ENCODE measurements at places on chromosomes 4 and X. TPM values are rescaled to one million over a fixed set of nuclear protein-coding genes. Genes with fewer than 3 reads are reported as not detected.

The PTCHD1 gene
- 0.09 TPM for polyA plus RNA-seq

- no peak for DNase-seq
- H3K27me3 ChIP-seq = no peaks in the 10 kb centered on the region
- no peaks in the 10 kb centered on the region for H3K36me3 ChIP-seq
- H3K4me1 ChIP-seq = no peaks in the 10 kb centered on the region
- no peak overlapping the region for H3K4me3 ChIP-seq
- H3K27ac ChIP-seq = no peak overlapping the region
Observed at GRCh38 chr4:186058253-186058979, 10.5 kb upstream of the TLR3 start.

- peaks cover 19% of the 10 kb centered on the region for H3K27me3 ChIP-seq
- no peaks in the 10 kb centered on the region for H3K36me3 ChIP-seq
- no peak for DNase-seq
- H3K27ac ChIP-seq = no peak overlapping the region
- no peak overlapping the region for H3K4me3 ChIP-seq
- no peaks in the 10 kb centered on the region for H3K4me1 ChIP-seq
Observed at GRCh38 chrX:110245011-110245410, 72.9 kb downstream of the AMMECR1 start.

DNA sequence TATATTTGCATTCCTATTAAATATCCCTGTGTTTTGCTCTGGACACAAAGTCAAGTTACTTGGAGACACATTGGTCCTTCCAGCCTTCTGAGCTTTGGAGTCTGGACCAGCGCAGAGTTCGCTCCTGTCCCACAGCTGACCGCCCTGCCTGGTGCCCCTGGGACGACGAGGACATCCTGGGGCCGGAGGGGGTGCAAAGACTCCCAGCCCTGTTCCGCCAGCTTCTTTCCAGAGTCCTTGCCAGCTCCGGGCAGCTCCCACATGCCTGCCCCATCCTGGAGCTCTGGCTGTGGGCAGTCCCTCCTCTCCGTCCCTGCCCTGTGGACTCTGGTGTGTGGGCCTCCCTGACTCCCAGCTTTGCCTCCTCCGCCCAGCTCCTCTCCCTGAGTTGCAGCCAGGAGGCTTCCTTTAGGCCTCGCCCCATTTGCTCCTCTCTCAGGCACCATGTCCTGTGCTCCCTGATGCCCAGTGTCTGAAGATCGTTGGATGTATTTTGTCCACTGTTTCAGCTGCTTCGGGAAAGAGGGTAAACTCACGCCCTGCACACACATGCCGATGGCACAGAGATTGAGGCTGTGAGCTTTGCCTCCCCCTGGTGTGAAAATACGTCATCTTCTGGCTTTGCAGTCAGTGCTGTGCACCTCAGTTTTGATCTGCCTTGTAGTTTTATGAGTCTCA lies 4.9 kb upstream of the PCGF3 start:
- DNase-seq = no peak
- H3K4me3 ChIP-seq = no peak overlapping the region
- no peaks in the 10 kb centered on the region for H3K4me1 ChIP-seq
- H3K27me3 ChIP-seq = no peaks in the 10 kb centered on the region

The SULT1B1 gene
- polyA plus RNA-seq = 2.2 TPM

DNA sequence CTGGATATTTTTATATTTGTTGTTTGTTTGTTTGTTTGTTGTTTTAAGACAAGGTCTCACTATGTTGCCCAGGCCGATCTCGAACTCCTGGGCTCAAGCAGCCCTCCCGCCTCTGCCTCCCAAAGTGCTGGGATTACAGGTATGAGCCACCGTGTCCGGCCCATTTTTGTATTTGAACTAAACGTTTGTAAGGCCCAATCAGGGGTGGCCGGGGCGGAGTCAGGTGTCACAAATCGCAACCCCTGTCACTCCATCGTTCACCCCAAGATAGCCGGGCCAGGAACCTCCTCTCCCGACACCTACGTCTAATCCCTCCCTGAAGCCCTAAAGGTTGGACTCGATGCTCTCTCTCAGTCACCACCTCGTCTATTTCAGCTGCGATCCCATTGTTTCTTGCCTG lies 722 bp upstream of the EFHC2 start:
- H3K27me3 ChIP-seq = no peaks in the 10 kb centered on the region
- no peaks in the 10 kb centered on the region for H3K36me3 ChIP-seq
- no peaks in the 10 kb centered on the region for H3K4me1 ChIP-seq
- H3K4me3 ChIP-seq = peak overlapping the region; percentile 36

DNA sequence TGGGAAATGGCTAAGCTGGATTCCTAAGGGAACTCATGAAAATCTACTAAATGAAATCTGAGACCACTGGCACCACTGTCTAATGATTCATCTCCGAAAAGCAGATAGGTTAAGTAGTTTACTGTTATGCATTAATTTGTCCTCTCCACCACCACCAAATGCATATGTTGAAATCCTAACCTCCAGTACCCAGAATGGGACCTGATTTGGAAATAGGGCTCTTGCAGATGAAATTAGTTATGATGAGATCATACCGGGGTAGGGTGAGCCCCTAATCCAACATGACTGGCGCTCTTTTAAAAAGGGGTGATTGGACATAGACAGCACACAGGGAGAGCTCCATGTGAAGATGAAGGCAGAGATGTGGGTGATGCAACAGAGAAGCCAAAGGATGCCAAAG lies 124.9 kb upstream of the GUCY1A1 start:
- no peaks in the 10 kb centered on the region for H3K27me3 ChIP-seq
- no peaks in the 10 kb centered on the region for H3K4me1 ChIP-seq
